AG04450 (cell line): ENCODE measurements at places on chromosomes 2 and 18.

DNA sequence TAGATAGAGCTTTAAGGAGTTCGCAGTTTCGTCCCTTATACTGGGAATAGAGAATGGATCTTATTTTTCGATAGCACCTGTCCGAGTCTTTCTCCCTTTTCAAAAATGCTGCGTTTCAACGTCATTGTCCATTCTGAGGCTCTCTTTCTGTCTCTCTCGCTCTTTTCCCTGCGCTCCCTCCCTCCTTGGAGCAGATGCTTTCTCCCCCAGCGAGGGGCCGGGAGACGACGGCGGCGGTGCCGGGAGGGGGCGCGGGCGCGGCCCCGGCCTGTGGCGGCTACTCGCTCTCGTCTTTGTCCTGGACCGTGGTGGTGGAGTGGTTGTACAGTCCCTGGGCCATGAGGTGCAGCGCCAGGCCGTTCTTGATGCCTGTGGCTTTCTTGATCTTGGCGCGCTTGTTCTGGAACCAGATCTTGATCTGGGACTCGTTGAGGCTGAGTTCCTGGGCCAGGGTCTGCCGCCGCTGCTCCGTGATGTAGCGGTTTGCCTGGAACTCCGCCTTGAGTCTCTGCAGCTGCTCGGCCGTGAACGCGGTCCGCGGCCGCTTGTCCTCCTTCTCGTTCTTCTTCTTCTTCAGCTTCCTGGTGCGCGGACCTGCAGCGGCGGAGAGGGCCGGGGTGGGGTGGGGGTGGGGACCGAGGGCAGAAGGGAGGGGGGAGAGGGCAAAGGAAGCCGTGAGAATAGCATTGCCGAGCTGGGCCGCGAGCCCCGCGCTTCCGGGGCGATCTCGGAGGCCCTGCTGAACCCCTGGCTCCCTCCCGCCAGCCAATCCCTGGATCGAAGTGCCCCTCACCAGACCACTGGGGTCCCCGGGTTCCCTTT lies 4.6 kb downstream of the EN1 start:
- no peak for DNase-seq

DNA sequence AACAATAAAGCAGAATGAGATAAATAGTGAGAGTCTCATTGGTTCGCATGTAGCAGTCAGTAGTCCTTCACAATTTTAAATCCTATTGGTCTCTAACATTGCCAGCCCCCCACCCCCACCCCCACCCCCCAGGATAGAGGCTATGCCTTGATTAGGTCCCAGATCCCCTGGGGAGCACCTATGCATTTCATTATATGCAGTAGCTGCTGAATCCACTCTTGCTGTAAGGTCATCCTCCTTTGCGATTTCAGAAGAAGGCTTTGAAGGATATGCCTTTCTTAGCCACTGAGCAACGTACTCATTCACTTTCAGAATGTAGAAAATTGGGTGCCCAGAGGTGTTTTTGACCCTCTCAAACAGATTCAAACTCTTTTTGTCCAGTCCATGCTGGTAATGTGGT lies 382.8 kb upstream of the GALNT5 start:
- no peak for DNase-seq

- no peak for DNase-seq
Observed at GRCh38 chr18:62377131-62377807, 52.2 kb downstream of the TNFRSF11A start.

DNA sequence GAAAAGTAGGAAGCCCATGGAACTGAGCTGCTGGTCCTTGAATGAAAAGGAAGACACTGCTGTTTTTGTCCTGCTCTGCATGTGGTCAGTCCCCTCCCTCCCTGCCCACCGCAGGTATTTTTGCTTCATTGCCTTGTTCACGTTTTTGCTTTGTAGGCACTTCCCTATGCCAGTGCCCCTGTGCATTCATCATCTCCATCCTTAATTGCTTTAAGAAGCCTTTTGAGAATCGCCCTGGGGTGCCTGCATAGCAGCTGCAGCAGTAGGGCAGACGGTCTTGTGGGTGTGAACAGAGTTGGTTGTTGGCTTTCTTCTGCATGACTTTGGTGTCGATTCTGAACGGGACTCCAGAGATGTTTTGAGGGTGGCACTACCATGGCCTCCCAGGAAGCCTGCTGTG lies 97.0 kb downstream of the CABLES1 start:
- no peak for DNase-seq

DNA sequence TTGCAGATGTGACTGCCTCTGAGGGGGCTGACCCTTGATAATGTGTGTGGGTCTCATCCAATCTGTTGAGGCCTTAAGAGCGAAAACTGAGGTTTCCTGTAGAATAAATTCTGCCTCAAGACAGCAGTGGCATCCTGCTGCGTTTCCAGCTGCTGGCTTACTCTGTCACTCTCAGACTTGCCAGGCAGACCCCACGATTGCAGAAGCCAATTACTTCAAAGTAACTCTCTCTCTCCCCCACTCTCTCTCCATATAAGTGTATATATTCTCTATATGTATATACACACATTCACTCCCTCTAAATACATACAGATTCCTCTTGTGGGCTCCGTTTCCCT lies 152.5 kb upstream of the ALKAL2 start:
- DNase-seq: no peak

DNA sequence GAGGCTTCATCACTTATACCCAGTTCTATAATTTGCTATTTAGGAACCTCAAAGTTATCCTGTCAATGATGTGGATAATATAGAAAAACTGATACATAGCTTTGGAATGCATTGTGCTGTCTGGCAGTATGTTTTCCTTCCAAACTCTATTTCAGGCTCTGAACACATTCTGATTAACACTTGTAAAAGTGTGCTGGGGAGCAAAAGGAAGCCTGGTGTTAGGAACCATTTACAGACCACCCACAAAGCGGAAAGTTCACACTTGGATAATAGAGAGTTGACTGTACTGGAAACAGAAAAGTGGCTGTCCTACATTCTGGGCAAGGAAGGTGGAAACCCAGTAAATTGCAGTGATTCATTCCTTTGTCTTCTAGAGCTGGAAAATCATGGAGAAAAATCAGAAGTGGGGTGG lies 114.5 kb upstream of the ZFP36L2 start:
- no peak for DNase-seq

DNA sequence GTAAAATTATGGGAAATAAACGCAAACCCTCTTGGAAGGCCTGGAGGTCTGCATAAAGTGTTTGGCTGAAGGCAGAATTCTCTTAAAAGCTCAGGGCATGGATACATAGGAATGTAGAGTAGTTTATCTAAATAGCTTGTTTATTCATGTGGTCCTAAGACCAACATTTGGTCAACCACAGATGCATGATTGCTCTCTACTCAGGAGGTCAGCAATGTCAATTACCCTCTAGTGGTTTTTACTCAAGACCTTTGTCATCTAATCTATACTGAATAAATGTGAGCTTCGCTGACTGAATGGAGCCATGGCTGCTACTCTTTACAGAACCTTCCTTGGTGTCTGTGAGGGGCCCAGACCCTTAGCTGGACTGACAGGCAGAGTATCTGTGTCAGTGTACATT lies 139.8 kb downstream of the ATL2 start:
- DNase-seq: no peak

DNA sequence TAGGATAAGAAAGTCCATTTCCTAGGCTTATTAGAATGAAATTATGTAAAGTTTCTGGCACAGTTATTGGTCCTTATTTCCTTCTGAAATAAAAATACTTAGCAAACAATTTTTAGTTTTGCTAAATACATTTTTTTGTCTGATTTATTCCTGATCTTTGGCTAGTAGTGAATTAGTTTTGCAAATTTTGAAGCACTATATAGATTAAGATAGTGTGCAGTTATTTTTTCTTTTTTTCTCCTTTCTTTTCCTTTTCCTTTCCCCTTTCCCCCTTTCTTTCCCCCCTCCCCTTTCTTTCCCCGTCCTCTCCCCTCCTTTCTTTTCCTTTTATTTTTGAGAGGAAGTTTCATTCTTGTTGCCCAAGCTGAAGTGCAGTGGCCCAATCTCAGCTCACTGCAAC lies 59.7 kb downstream of the BIRC6 start:
- no peak for DNase-seq

DNA sequence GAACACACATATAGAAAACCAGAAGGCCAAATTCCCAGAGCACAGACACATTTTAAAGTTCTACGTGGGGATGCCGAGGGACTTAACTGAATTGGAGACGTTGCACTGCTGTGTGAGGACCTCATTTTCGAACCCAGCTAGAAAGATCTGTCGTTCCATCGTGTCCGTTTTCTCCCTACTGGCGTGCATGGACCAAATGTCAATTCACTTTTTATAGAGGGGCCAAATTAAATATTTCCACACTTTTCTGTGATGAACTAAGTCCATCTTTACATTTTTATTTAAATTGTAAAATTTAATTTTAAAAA lies 692 bp upstream of the TSHZ1 start:
- DNase-seq: no peak

DNA sequence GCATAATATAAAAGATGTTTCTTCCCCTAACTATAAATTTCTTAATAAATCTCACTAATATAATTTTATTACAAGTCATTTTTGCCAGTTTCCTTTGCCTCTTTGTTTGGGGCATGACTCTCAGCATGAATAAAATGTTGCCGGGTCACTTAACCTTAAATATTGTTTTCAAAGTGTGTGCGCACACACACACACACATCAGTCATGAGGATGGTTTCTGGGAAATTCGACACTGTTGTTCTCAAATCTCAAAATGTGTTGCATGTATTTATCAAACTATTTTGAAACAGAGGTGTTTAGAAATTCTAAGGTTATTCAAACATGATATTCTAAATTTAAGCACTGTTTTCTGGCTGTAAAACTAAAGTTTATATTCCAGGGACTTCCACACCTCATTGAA lies 31.5 kb downstream of the FAP start:
- no peak for DNase-seq

GRCh38 chr2:127560201-127560930 lies 24.9 kb downstream of the MYO7B start:
- no peak for DNase-seq

DNA sequence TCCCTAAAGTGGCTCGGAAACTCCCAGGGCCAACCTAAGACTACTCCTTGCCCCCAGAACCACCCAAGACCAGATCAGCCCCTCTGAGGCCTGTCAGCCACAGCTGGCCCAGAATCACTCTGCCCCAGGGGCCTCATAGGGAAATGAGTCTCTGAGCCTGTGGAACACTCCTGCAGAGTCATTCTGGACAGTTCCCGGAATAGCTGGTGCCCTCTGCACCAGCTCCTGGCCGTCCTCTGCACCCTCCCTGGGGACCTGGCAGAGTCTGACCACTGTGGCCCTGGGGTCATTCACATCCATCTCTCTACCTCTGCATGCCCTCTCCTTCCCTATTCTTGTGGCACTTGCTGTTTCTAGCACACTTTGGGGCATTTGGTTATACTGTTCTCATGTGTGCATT lies 14.6 kb upstream of the TMEM214 start:
- DNase-seq: no peak

- no peak for DNase-seq
Observed at GRCh38 chr2:61220768-61221167, 58.8 kb downstream of the C2orf74 start.
